Activated naive CD8-positive, alpha-beta T cell treated with anti-CD3 and anti-CD28 coated beads, Interleukin-2, amount 50 U/mL, for 24 hours (primary cell): ENCODE measurements at places on chromosomes 2 and 18.

DNA sequence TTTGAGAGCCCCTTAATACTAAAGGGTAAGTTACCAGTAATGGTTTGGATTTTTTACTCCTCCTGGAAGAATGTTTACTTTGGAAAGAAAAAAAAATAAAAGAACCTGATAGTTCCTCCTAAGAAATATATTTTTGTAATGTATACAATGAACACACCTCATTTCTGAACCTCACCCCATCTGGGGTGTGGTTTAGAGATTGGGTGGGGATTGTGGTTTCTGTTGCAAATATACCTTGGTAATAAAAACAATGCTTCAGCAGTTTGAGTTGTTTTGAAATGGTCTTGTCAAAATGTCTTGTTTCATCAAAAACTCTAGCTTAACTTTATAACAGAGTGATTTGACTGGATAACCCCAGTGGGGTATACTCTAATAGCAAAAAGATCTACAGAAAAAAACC, 448.9 kb upstream of the MEIS1 start:
- H3K27ac ChIP-seq: no peak overlapping the region
- no peaks in the 10 kb centered on the region for H3K27me3 ChIP-seq
- H3K4me3 ChIP-seq: no peak overlapping the region

DNA sequence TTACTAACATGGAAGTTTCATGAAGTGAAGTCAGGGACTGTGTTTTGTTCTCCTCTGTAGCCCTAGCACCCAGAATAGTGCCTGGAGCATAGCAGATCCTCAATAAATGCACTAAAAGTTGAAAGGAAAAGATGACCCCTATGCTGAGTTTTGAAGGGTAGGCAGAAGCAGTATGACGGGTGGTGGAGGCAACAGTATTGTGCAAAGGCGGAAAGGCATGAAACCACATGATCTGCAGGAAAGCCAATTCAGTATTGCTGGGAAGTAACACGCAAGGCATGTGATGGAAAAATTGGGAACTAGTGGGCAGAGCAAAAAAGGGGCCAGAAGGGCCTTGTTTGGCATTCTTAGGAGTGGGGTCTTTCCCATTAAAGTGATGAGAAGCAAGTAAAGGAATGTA, 23.1 kb downstream of the DTNB start:
- peaks cover 5% of the 10 kb centered on the region for H3K36me3 ChIP-seq
- DNase-seq: no peak
- H3K4me3 ChIP-seq: no peak overlapping the region
- H3K27me3 ChIP-seq: no peaks in the 10 kb centered on the region
- no peak overlapping the region for H3K27ac ChIP-seq

- H3K27ac ChIP-seq: no peak overlapping the region
- H3K4me3 ChIP-seq: no peak overlapping the region
- H3K27me3 ChIP-seq: peaks cover 5% of the 10 kb centered on the region
- no peaks in the 10 kb centered on the region for H3K36me3 ChIP-seq
- no peaks in the 10 kb centered on the region for H3K4me1 ChIP-seq
Measured at GRCh38 chr2:75833386-75833785, 122.7 kb upstream of the GCFC2 start.

DNA sequence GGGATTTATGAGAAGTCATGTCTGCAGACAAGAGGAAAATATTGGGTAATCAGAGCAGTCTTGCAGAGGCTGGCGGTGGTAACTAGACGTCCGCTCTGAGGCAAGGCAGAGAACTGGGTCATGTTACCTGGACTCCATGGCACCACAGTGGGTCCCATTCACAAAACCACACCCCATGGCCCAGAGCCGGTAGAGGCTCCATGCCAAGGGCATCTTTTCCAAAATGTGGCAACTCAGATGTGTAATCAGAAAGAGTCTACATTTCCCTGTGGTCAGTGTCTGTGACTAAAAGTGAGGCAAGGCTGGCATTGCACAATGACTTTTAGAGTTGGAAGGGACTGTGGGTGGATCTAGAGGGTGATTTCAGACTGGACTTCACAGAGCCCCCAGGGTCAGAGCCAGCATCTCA, 113.1 kb downstream of the MREG start:
- no peak for DNase-seq
- no peak overlapping the region for H3K27ac ChIP-seq
- peaks cover 17% of the 10 kb centered on the region for H3K27me3 ChIP-seq
- no peaks in the 10 kb centered on the region for H3K4me1 ChIP-seq
- no peaks in the 10 kb centered on the region for H3K36me3 ChIP-seq

- peaks cover 18% of the 10 kb centered on the region for H3K36me3 ChIP-seq
- no peaks in the 10 kb centered on the region for H3K27me3 ChIP-seq
- H3K4me3 ChIP-seq: no peak overlapping the region
- H3K27ac ChIP-seq: no peak overlapping the region
- no peak for DNase-seq
Measured at GRCh38 chr2:37306024-37306423, 18.6 kb downstream of the PRKD3 start.

GRCh38 chr2:49296107-49296867, 142.0 kb upstream of the FSHR start:
- H3K27me3 ChIP-seq: no peaks in the 10 kb centered on the region
- no peak for DNase-seq
- H3K36me3 ChIP-seq: no peaks in the 10 kb centered on the region
- H3K4me3 ChIP-seq: no peak overlapping the region
- H3K27ac ChIP-seq: no peak overlapping the region
- no peaks in the 10 kb centered on the region for H3K4me1 ChIP-seq

- H3K4me1 ChIP-seq: no peaks in the 10 kb centered on the region
- peaks cover 2% of the 10 kb centered on the region for H3K36me3 ChIP-seq
- no peaks in the 10 kb centered on the region for H3K27me3 ChIP-seq
- H3K27ac ChIP-seq: no peak overlapping the region
- DNase-seq: no peak
Measured at GRCh38 chr2:185807351-185807750, 68.7 kb downstream of the FSIP2 start.

GRCh38 chr2:28565720-28566295, 69.9 kb downstream of the PLB1 start:
- H3K4me3 ChIP-seq: peak overlapping the region; percentile 83
- H3K36me3 ChIP-seq: no peaks in the 10 kb centered on the region
- no peaks in the 10 kb centered on the region for H3K27me3 ChIP-seq
- H3K4me1 ChIP-seq: peaks cover 6% of the 10 kb centered on the region

- H3K4me3 ChIP-seq: no peak overlapping the region
- no peak overlapping the region for H3K27ac ChIP-seq
- H3K27me3 ChIP-seq: no peaks in the 10 kb centered on the region
- no peaks in the 10 kb centered on the region for H3K36me3 ChIP-seq
- no peaks in the 10 kb centered on the region for H3K4me1 ChIP-seq
Measured at GRCh38 chr18:37764541-37765288, 199.1 kb upstream of the CELF4 start.

DNA sequence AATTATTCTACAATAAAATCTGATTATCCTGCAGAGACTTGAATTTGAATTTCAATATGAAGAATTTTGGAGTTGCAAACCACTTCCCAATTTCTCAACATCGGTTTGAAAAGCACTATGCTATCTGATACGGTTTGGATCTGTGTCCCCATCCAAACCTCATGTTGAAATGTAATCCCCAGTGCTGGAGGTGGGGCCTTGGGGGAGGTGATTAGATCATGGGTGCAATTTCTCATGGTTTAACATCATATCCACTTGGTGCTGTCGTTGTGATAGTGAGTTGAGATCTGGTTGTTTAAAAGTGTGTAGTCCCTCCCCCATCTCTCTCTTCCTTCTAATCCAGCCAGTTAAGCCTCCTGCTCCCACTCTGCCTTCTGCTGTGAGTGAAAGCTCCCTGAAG, 205.7 kb downstream of the NBAS start:
- no peak overlapping the region for H3K27ac ChIP-seq
- no peak overlapping the region for H3K4me3 ChIP-seq
- peaks cover 4% of the 10 kb centered on the region for H3K4me1 ChIP-seq
- no peak for DNase-seq

DNA sequence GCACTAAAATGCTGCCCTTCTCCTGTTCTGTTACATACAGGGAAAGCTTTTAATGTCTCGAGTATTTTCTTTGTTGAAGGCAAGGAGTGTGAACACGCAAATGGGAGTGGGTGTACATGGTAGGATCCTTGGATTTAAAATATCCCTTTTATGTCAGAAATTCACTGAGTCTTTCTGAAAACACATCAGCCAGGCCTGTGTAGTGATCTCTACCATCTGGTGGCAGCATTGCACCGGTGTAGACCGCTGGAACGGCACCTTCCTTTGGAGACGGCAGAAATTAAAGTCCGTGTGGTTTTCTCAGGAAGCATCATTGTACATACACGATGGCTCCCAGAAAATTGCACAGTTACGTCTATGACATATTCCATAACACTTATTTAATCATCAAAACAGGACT, 515.8 kb downstream of the GALR1 start:
- DNase-seq: peak; percentile 7
- H3K4me3 ChIP-seq: no peak overlapping the region
- peaks cover 19% of the 10 kb centered on the region for H3K27me3 ChIP-seq
- H3K27ac ChIP-seq: no peak overlapping the region

DNA sequence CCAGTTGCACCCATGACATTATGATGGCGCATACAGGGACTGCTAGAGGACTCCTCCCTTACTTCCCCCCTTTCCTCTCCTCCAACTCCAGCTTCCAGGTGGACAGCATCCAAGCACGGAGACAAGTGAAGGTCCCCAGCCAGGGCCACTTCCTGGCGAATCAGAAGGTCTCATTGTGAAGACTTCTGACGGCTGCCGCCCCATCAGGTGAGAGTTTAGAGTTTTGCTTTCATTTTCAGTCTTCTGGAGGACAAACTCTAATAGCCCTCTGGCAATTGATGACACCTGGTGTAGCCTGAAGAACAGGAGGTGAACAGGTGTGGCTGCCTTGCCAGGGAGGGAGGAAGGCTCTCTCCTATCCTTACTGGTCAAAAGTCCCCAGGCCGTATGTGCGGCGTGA, 77.3 kb upstream of the KCNH7 start:
- no peak overlapping the region for H3K4me3 ChIP-seq
- no peaks in the 10 kb centered on the region for H3K27me3 ChIP-seq
- no peak for DNase-seq

GRCh38 chr2:69616755-69617154, 26.8 kb downstream of the AAK1 start:
- peaks cover 2% of the 10 kb centered on the region for H3K4me1 ChIP-seq
- DNase-seq: peak; percentile 58
- no peaks in the 10 kb centered on the region for H3K27me3 ChIP-seq
- H3K36me3 ChIP-seq: peaks cover 39% of the 10 kb centered on the region

- H3K36me3 ChIP-seq: no peaks in the 10 kb centered on the region
- H3K4me1 ChIP-seq: no peaks in the 10 kb centered on the region
- H3K27me3 ChIP-seq: no peaks in the 10 kb centered on the region
- no peak for DNase-seq
Measured at GRCh38 chr2:15076668-15077067, 444.2 kb downstream of the LRATD1 start.

GRCh38 chr2:118473846-118474540, 373.5 kb downstream of the EN1 start:
- no peaks in the 10 kb centered on the region for H3K36me3 ChIP-seq
- H3K27me3 ChIP-seq: peaks cover 16% of the 10 kb centered on the region
- no peaks in the 10 kb centered on the region for H3K4me1 ChIP-seq
- H3K4me3 ChIP-seq: no peak overlapping the region

DNA sequence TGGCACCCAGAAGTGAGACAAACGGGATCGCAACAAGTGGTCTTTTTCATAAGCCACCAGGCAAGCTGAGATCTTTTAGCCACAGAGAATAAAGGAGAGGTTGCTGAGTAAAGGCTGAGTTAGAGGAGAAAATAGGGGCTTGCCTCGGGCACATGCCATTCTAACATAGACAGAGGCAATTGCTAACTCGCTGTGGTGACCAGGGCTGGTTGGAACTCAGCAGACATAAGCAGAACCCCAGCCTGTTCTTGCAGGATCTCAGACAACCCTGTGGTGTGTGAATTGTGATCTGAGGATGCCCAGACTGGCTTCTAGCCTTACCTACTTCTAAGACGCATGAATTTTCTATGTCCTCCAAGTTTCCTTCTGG, 300.2 kb downstream of the CDCA7 start:
- peaks cover 2% of the 10 kb centered on the region for H3K27me3 ChIP-seq
- H3K27ac ChIP-seq: no peak overlapping the region
- no peak overlapping the region for H3K4me3 ChIP-seq
- DNase-seq: no peak
- H3K36me3 ChIP-seq: no peaks in the 10 kb centered on the region

DNA sequence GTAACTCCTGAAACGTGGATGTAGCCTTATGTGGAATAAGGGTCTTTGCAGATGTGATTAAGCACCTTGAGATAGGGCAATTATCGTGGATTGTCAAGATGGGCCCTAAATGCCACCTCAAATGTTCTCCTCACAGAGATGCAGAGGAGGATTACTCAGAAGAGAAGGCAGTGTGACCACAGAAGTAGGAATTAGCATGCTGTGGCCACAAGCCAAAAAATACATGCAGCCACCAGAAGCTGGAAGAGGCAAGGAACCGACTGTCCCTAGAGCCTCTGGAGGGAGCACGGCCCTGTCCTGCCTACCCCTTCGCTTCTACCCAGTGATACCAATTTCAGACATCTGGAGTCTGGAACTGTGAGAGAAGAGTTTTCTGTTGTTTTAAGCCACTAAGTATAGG, 47.3 kb upstream of the MGAT5 start:
- H3K27ac ChIP-seq: peak overlapping the region; percentile 36
- peaks cover 9% of the 10 kb centered on the region for H3K4me1 ChIP-seq
- no peaks in the 10 kb centered on the region for H3K36me3 ChIP-seq
- H3K4me3 ChIP-seq: no peak overlapping the region

DNA sequence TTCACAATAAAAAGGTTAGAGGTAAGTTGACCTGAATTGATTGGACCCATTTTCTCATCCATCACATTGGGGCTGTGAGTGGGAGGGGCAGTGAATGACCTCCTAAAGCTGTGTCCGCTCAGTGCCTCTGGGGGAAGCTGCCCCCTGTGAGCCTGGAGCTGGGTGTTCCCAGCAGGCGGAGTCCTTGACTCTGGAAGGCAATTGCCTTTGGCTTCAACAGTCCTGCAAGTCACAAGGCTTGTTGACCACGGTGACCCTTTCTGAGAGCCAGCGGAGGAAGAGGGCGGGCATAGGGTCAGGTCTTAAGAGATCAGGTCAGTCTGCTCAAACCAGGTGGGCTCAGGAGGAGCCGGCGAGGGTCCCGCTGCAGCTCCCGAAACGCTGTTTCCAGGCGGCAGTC, 1.1 kb upstream of the CIDEA start:
- no peaks in the 10 kb centered on the region for H3K4me1 ChIP-seq
- H3K36me3 ChIP-seq: no peaks in the 10 kb centered on the region
- H3K27me3 ChIP-seq: peaks cover 57% of the 10 kb centered on the region
- DNase-seq: no peak
- H3K27ac ChIP-seq: no peak overlapping the region
